Astrocyte (in vitro differentiated cells and primary cell): ENCODE measurements at places on chromosomes 1 and 21. TPM values are rescaled to one million over a fixed set of nuclear protein-coding genes. Genes with fewer than 3 reads are reported as not detected.

NEK2 gene
- 1.4 and 1.6 TPM in 2 replicates for total RNA-seq

- no peak for DNase-seq
Observed at GRCh38 chr1:58780411-58780810, 3.4 kb downstream of the JUN start.

TMEM82 gene
- total RNA-seq = not detected in 2 replicates

DYRK3 gene
- total RNA-seq = 8.2 and 8.7 TPM in 2 replicates

ERG gene
- 0.84 and 1.9 TPM in 2 replicates for total RNA-seq

DNA sequence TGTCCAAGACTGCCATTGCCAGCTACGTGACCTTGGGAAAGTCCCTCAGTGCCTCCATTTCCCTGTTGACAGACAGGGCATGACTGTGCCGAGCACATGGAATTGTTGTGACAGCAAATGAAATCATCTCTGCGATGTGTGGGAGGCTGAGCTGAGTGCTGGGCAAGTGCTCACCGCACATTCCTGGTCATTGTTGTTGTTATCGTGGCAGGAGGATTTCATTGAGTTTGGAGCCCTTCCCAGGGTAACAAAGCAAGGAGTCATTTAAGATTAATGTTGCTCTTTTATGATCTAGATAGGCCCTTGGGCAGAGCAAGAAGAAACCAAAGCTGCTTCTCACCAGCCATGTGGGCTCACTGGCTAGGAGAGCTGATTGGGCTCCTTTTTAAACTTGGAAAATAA is 39.6 kb upstream of the ITPKB start:
- DNase-seq = peak; percentile 98

DRAXIN gene
- 0.79 and 1.7 TPM in 2 replicates for total RNA-seq

SPRR1B gene
- 0.39 and 0.50 TPM in 2 replicates for total RNA-seq

GRCh38 chr1:101453844-101454243 is 217.0 kb downstream of the S1PR1 start:
- no peak for DNase-seq

GRCh38 chr1:231161667-231162296 is at the start of gene TRIM67:
TSS of gene TRIM67 (plus strand) at chr1:231162058. CDS start at chr1:231162970, 912 bp downstream.
- no peak for DNase-seq

- no peak for DNase-seq
Observed at GRCh38 chr1:16443975-16444770, 3.6 kb downstream of the NECAP2 start.

GRCh38 chr1:179883745-179884138 is 1.7 kb downstream of the TOR1AIP1 start:
- DNase-seq = peak; percentile 63

GRCh38 chr1:12383786-12384185 is 154.0 kb downstream of the VPS13D start:
- peak; percentile 44 for DNase-seq

DNA sequence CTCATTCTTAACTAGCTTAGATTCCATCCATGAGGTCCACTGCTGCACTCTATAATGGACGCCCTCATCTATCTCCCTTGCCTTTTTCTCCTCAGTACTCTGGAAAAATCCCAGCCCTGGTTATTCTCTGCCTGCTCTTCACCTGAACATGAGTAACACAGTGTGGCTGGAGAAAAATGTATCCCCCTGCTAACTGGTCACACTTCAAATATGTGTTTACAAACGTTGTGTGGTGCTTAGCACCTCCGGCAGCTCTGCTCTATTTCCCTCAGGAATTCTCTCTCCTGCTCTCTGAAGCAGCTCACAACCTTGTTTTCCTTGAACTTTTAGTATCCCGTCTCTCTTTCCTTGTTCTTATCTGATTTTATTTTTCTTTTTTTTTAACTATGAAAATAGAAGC is 4.1 kb downstream of the SCCPDH start:
- DNase-seq = peak; percentile 78

TNFRSF14 gene
- 0.36 TPM in 1 of 2 replicates, not detected in the other for total RNA-seq

- no peak for DNase-seq
Observed at GRCh38 chr1:209714338-209714737, 9.7 kb downstream of the HSD11B1 start.

FCMR gene
- total RNA-seq = 0.55 and 0.73 TPM in 2 replicates

- no peak for DNase-seq
Observed at GRCh38 chr1:20632386-20632785, 872 bp upstream of the PINK1 start.

GRCh38 chr1:172801771-172802322 is 142.9 kb downstream of the FASLG start:
- no peak for DNase-seq

DNA sequence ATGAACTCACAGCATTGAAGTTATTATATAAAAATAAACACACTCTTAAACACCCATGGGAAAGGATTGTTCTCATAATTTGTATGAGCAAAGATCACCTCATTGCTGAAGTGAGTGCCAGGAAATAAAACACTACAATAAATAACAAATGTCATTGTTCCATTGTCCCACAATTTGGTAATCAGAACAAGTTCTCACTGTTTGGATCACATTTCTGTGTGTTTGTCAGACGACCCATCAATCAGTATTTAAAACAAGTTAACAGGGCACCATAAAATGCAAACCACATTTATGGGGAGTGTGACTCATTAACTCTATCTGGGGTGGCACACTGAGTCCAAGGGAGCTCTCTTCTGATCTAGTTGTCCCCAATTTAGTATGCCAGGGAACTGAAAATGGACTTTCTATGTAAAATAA is 124.5 kb downstream of the PTPRC start:
- DNase-seq = no peak

DNA sequence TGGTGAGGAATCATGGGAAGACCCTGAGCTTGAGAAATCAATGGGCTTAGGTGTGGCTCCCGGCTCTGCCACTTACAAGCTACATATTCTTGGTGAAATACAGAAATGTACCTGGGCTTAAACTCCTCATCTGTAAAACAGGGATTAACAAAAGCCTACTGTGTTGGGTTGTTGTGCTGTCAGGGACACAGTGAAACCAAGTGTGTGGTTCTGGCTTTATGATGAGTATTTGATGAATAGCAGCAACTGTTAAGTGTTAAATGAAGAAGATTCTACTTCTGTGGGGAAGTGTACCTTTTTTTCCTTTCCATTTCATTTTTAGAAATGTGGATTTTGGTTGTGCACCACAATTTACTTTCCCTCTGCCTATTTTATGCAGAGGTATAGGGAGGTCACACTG is 41.1 kb upstream of the DUSP10 start:
- no peak for DNase-seq

DNA sequence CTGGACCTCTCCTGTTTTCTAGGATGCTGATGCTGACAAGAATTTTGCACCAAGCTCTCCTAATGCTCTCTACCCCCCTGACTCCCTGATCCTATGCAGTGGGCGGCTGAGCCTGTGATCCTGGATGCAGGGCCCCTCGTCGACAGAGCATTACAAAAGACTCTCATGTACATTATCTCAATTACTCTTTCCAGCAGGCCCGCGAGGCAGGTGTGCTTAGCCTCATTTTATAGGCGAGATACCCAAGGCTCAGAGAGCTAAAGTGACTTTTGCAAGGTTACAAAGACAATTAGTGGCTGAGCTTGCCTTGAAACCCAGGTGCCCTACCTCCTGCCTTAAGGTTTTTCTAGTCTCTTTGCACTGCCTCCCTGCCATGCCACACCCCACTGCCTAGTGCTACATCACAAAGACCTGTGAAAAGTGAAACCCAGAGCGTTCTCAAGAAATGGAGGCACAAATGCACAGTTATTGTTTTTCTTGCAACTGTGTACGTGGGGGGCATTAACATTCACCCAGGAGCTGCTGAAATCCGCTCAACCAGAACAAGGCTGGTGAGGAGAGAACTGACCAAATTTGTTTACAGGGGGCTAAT is 10.0 kb upstream of the C8A start:
- no peak for DNase-seq

SH2D5 gene
- total RNA-seq = 4.0 and 5.9 TPM in 2 replicates

- DNase-seq = no peak
Observed at GRCh38 chr21:42112238-42112637, 41.1 kb downstream of the UMODL1 start.

DNA sequence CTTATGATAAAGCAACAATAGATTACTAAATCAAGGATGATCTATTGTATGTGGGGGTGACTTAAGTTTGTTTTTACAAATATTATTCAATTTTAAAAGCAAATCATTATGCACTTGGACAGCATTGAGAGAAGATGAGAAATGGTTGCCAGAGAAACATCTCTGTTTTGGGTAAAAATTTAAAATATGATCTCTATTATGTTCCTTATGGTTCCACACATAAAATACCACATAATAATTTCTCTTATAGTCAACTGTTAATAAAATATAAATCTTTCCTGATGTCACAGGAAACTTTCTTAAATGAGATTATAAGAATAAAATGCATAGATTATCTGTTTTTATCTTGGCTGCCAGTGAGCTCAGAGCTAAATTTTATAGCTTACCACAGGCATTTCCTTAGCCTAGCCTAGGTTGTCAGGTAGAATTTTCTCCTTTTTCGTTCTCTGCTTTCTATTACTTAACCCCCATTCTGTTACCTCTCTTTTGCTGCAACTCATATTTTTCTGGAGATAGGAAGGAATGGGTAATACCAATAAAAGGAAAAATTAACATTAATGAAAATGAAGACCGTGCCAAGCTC is 109.7 kb downstream of the TGFB2 start:
- DNase-seq = peak; percentile 42
